Suppressor macrophage treated with lipopolysaccharide for 4 hours (primary cell): ENCODE measurements at places on chromosomes 6 and 20.

DNA sequence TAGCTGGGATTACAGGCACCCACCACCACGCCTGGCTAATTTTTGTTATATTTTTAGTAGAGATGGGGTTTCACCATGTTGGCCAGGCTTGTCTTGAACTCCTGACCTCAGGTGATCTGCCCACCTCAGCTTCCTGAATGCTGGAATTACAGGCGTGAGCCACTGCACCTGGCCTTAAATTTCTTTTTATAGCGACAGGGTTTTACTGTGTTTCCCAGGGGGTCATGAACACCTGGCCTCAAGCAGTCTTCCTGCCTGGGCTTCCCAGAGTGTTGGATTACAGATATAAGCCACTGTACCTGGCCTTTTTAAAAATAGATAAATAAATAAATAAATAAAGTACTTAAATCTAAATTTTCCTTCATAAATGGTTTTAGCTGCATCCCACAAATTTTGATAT lies 57.5 kb downstream of the LIN28B start:
- DNase-seq = no peak

- DNase-seq = no peak
Observed at GRCh38 chr6:161919691-161920090, 645.8 kb upstream of the AGPAT4 start.

DNA sequence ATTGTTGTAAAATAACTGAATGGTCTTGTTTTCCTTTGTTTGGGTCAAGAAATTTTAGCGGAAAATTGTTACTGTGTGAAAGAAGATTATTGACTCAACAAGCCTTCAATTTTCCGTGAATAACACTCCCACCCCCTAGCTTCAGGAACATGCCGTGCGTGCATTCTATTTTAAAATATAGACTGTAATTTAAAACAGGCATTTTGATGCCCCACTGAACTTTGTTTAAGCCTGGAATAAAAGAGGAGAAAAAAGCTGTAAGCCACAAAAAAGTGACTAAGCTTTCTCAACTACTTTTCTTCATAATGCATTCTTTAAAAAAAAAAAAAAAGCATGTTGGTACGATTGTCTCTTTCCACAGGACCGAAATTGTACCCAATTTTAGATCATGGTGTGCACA lies 166.0 kb downstream of the ARID1B start:
- DNase-seq = no peak

GRCh38 chr6:156848533-156848932 lies 71.4 kb downstream of the ARID1B start:
- no peak for DNase-seq

DNA sequence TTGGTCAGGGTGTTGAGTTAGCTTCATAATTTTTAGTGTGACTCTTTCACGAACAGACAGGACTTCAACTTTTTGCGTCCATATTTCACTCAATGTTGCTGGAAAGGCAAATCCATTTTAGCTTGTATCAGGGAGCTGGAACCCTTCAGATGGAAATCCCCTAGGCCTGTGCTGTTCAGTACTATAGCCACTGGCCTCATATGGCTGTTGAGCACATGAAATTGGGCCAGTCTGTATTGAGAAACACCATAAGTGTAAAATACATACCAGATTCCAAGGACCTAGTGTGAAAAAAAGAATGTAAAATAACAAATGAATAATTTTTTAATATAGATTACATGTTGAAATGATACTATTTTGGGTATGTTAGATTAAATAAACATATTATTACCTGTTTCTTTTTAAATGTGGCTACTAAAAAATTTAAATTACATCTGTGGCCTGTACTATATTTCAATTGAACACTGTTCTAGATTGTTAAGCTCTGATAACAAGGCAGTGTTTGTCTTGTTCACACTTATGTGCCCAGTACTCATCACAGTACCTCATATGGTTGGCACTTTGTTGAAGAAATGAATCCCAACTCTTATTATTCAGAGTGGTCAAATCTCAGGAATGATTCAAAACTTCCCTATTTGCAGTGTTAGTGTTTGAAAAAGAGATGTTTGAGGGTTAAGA lies 34.3 kb downstream of the CTNNBL1 start:
- DNase-seq = no peak

DNA sequence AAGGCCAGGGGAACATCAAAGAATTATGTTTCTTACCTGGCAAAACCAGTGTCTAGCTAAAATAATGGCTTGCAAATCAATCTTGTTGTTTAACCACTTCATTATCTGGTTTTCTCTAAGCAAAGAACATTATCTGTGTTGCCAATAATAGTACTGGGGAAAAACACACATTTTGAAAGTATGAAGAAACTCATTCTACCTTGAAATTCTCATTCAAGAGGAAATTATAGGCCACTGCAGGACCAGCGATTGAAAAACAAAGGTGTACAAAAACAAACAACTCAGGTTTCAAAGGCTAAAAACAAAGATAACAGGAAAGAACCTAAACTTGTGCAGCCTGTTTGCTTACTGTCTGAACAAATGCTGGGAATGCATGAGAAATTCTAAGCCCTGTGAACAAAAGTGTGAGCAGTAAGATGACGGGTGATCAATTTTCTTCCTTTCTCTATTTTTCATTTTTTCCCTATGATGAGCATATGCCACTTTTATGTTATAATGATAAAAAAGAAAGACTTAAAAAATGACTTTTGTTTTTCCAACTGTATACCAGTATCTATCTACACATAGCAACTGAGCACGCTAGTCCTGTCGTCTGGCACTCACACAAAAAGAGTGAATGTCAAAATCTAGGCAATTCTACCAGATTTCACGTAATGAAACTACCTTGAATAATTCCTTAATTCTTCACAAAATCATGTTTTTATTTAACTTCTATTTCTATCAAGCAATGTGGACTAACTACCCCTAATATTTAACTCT lies 117.9 kb downstream of the SGK1 start:
- DNase-seq = no peak

DNA sequence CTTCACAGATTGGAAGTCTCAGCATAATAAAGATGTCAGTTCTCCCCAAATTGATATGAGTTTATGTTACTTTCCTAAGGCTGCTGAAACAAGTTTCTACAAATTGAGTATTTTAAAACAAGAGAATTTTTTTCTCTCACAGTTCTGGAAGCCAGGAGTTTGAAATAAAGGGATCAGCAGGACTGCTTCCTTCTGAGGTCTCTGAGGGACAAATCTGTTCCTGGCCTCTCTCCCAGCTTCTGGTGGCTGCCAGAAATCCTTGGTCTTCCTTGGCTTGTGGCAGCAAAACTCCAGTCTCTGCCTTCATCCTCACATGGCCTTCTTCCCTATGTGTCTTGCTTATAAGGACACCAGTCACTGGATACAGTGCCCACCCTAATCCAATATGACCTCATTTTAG lies 136.1 kb downstream of the TFAP2A start:
- no peak for DNase-seq

- no peak for DNase-seq
Observed at GRCh38 chr20:45114465-45115385, at the start of gene WFDC5. Gene WFDC5 (minus strand): TSS chr20:45115174. CDS start chr20:45115083, 91 bp downstream.

DNA sequence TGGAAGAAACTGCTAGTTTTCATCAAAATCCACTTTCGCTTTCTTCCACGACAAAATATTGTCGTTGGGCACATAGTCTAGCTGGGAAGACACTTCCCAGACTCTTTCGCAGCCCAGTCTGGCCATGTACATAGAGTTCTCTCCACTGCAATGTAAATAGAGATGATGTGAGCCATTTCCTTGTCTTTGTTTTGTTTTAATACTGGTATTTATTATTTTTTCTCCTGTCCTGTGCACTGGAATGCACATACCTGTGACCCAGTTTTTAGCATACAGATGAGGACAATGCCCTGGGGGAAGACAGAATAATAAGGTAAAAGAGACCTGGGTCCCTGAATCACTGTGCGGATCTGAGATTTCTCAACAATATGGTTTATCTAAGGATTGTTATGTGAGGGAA lies 149.5 kb upstream of the BMP5 start:
- no peak for DNase-seq

GRCh38 chr6:105526225-105526872 lies 123.5 kb upstream of the PREP start:
- peak; percentile 4 for DNase-seq

- peak; percentile 94 for DNase-seq
Observed at GRCh38 chr6:108589244-108589791, 28.6 kb downstream of the FOXO3 start.

- DNase-seq = no peak
Observed at GRCh38 chr20:52219441-52219840, 27.9 kb upstream of the ZFP64 start.

- DNase-seq = peak; percentile 72
Observed at GRCh38 chr6:56708810-56709597, 66.3 kb upstream of the DST start.

DNA sequence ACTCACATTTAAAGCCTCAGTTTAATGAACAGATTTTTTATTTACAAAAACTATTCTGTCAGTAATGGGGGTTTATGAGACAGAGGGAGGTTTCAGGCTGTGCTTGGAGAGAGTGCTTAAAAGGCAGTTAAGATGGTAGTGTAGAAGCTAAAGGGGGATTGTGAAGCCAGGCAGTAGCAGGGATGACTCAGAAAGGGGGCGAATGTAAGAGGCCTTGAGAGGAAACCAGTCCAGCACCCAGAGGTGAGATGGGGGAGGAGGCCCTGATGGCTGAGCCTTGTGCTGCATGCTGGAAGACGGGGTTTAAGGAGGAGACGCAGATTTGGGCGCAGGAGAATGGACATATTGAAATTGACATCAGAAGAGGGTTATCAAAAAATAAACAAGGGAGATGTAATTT lies 6.6 kb upstream of the SERPINB9 start:
- no peak for DNase-seq

GRCh38 chr20:56433221-56433879 lies 21.3 kb downstream of the CASS4 start:
- DNase-seq = peak; percentile 30

DNA sequence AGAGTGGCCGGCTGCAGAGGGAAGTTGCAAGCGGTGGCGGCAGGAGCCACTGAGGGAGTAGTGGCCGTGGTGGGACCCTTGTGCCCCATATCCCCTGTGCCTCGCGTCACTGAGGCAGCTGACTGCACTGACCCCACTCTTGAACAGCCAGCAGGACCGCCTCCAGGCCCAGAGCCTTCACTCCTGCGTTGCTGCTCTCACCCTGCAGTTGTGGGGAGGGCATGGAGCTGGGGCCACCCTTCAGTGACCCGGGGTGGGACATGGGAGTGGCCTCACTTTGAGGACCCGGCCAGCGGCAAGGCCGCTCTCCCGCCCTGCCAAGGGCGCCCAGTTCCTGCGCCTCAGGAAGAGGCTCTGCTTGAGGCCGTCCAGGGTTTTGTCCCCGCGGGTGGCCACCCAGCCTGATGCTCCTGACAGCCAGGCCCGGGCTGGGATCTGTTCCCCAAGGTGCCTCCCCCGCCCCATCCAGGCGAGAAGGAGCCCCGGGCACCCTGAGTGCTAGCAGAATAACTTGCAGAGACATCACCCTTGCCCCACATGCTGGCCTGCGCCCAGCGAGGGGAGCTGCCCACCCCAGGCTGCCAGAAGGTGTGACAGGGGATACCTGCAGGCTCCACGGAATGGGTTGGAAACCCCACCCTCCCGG lies 44.4 kb downstream of the HLA-DRA start:
- no peak for DNase-seq

DNA sequence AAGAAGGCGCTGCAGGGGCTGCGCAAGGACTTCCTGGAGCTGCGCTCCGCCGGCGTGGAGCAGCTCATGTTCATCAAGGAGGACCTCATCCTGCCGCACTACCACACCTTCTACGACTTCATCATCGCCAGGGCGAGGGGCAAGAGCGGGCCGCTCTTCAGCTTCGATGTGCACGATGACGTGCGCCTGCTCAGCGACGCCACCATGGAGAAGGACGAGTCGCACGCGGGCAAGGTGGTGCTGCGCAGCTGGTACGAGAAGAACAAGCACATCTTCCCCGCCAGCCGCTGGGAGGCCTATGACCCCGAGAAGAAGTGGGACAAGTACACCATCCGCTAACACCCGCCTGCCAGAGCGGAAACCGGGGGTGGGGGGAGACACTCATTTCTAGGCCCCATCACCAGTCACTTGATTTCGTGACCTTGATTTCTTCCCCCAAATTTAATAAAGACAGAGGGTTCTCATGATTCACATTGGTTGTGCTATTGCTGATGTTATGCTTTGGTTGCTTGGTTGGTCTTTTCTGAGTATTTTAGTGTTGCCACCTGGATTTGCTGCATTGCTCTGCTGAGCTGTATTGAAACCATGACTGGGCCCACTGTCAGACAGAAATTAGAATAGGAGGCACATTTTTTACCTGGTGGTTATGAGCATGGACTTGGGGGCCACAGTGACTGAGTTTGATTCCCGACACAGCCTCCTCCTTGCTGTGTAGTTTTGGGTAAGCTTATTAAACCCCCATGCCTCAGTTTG lies 1.5 kb downstream of the FAM50B start:
- no peak for DNase-seq

DNA sequence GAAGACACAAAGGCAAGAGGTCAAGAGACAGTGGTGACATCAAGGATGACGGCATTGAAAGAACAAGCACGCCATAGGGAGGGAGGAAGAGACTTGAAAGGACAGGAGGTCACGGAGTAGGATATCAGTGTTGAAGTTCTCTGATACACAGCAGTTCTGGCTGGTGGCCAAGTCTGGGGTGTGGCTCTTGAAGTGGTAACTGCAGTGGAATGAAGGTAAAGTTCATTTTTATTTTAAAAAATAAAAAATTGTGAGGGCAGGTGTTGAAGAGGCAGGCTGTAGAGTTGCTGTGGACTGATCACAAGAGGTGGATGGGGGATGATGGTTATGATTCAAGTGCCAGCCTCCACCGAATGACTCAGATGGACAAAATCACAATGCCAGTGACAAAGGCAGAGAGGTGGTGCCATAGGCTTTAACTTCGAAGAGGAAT lies 53.2 kb upstream of the BMP2 start:
- no peak for DNase-seq

DNA sequence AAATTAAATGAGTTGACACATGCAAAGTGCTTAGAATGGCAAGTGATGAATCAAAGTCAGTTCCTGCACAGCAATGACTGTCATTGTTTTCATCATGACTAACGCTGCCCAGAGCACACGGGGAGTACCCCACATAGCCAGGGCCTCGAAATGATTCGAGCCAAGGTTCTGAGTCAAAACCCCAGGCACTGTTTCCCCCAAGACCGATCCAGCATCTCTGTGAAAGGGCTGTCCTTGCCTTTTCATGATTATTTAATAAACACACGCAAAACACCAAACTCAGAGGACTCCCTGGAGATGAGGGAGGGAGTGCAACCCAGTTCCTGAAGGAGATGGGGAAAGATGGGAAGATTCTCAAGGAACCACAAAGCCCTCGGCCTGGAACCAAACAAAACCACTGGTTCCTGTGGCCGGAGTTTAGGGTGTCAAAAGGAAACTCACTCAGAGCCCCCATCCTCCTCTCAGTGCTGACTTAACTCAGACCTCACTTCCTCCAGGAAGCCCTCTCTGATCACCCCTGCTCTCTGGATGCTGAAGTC lies 3.8 kb downstream of the PREX1 start:
- peak; percentile 92 for DNase-seq

- DNase-seq = no peak
Observed at GRCh38 chr6:138736640-138737039, 36.9 kb upstream of the CCDC28A start.

DNA sequence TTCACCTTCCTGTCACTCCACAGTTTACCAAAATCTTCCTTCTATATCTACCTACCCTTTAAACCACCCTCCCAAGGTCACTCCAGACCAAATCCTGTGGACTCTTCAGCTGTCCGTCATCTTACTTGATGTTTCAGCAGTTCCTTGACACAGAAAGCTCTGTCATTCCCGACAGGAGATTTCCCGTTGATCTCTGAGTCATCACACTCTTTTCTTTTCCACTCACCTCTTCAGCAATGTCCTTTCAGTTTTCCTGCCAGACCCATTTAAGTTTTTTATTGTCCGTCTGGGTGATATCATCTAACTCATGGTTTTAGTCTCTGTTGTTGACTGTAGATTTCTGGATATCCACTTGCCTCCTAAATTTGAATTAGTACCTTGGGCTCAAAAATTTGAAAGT lies 69.9 kb upstream of the SCGN start:
- DNase-seq = no peak
